ENCODE measurements at places on chromosomes 1 and 21.

DNA sequence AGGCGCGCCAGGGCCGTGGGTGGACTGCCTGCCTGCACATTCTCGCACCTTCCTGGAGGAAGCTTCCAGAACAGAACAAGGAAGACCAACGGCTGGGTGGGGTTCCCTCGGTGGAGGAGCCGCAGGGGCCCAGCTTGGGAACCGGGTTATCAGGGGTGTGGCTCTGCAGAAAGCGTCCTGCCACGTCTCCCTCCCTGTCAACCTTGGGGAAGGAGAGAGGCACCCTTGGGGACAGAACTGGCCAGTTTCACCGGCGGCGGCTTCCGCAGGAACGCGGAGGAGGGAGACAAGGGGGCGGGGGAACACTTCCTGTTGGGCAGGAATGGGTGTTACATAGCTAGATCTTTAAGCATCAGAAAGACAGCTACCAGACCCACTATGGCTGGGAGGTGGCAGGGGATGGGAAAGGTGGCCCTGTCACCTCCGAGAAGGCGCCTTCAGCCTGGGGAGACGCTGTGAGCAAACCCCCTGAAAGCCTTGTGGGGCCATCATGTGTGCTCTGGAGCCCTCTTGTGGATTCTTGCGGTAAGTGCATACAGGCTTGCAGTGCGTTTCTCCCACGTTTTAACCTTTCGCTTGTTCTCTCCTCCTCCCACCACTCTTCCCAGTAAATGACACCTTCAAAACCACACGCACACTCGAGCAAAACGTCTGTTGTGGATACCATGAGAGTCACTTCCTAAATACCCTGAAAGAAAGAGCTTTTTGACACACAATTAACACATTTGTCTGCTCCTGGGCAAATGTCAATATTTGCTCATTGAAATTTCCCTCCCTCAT is 3.8 kb upstream of the PLEKHA6 start:
- DNase-seq: peak; percentile 71

DNA sequence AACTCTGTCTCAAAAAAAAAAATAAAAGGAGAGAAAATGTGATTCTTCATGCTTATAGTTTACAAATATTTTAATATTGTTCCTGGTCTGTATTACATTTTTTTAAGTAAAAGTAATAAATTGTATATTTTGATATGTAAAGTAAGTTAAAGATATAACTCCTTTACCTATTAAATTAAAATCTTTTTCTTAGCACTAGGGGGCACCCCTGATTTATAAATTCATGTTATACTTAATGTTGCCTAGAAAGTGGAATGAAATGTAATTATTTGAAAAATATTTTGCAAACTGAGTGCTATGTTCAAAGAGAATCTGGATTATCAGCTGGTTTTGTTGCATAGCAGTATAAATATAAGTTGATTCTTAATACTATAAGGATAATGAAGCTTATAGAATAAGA is 49.2 kb downstream of the RALGPS2 start:
- DNase-seq: no peak

- DNase-seq: no peak
Observed at GRCh38 chr1:229363723-229364122, 20.9 kb upstream of the CCSAP start.

GRCh38 chr21:45417951-45418300 is 13.0 kb downstream of the COL18A1 start:
- DNase-seq: no peak

DNA sequence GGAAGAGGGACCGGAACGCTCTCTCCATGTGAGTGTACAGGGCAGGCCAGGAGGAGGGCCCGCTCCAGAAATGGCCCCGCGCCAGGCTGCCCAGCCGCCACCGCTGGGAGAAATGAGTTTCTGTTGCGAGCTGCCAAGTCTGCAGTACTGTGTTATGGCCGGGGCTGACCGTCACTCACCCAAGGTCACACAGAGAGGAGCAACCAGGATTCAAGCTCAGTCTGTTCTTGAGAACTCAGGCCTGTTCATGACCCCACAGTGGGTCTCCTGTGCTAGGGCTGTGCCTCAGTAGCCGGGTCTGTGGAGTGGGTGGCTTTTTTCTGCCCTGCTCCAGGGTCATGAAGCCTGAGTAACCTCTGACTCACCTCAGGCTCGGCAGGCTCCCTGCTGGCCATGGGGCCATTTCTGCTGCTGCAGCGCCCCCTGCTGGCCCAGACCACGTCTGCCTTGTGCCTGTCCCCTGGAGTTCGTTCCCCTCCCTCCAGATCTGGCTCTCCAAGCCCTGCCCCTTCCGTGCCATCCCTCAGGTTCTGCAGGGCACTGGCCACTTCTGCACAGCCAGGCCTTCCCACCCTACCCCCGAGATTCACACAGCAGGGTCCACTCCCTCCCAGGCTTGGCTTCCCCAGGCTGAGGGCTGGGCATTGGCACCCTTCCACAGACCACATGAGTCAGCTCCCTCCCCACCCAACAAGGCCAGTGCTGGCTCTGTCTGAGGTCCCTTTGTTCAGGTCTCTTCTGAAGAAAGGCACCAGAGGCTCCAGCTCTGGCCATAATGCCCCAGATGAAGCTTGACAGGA is 51.8 kb downstream of the EDN2 start:
- peak; percentile 57 for DNase-seq

DNA sequence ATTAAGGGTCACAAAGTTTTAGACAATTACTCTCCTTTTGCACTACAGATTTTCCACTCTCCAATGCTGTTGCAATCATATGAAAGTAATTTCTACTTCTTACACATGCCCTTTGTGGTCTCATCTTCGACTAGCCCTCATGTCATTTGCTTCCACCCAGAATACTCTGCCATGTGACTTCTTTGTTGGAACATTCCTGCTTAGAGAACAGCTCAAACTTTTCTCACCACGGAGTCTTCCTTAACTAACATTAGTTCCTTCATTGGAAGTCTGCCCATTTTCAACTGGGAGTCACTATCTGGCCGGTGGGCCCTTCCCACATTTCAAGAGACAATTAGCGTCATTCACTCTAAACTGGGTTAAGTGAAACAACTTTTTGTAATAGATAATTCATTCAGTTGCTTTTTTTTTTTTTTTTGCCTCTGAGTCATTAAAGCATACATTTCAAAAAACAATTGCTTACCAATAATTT is 142.6 kb upstream of the PALMD start:
- no peak for DNase-seq

GRCh38 chr1:219271818-219272535 is 98.3 kb downstream of the LYPLAL1 start:
- no peak for DNase-seq

DNA sequence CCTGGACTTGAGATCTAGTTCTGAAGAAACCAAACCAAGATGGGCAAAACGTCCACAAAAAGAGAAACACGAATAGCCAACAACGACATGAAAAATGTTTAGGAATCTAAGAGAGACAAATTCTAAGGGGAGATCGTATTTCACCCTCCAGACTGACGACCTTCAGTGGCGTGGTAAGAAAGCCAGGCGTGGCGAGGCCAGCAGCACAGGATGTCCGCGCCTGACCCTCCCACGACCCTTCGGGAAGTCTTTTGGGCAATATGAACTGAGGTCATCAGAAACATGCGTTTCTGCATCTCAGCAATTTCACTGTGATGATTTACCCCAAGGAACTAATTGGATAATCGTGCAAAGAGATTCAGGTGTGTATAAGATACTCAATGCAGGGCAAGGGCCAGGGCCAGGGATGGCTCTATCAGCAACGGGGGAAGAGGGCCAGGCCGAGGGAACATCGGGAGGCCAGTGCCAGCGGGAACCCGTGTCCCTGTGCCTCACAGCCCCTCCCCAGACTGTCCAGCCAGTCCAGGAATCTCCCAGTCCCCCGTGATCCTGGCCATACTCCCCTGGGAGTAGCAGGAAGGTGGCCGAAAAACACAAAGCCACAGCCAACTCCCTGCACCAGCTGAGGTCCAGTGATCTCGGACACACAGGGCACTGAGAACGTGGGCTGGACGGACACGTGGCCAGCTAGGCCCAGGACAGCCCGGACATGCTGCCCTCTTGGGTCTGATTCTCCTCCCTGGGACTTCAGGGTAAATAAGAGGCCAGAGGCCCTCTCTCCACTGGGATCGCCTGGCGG is 53.6 kb upstream of the ADARB1 start:
- DNase-seq: no peak

GRCh38 chr1:149849111-149849946 is 50.0 kb upstream of the BOLA1 start:
- DNase-seq: no peak

DNA sequence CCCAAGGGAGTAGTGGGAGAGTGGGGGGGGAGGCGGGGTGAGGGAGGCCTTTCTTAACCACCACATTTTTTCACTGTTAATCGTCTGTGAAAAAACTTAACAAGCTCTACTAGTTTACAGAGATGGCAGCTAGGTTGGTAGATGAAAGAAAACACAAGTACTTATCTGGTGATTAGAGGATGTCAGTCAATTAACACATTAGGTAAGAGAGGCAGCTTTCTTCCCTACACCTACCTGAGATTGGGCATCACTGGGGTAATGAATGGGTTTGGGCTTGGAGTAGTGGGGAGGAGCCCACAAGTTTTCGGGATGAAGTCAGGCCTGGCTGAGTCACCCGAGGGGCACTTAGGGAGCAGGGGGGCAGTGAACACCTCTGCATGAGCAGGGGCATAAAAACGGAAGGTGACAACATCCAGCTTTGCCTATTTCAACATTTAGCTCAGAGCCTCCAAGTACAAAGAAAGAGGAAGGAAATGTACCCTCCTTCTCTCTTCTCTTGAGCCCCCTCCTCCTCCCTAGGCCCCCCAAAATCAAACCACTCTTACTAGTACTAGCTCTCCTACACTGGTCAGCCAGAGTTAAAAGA is 2.5 kb downstream of the LBR start:
- DNase-seq: no peak

- DNase-seq: no peak
Observed at GRCh38 chr1:48715921-48716320, 60.8 kb downstream of the BEND5 start.

DNA sequence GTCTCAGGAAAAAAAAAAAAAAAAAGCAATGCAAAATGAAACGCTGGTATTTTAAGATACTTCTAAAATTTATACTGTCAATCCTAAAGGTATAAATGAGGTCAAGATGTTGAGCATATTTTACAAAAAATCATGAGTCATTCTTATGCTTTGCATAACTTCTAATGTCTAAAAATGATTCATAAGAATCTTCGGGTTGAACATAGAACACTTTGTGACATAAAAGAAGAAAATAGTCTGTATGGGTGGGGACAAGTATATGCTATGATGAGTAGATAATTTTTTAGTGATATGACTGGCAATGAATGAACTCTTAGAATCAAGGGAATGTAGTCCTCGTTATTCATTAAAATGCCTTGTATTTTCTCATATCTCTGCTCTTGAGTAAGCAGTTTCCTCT is 416.9 kb upstream of the USP24 start:
- no peak for DNase-seq
